ENCODE measurements at places on chromosomes 2 and 18.
A peak's percentile ranks its signal among the peaks of the same experiment; 100 is the strongest.

DNA sequence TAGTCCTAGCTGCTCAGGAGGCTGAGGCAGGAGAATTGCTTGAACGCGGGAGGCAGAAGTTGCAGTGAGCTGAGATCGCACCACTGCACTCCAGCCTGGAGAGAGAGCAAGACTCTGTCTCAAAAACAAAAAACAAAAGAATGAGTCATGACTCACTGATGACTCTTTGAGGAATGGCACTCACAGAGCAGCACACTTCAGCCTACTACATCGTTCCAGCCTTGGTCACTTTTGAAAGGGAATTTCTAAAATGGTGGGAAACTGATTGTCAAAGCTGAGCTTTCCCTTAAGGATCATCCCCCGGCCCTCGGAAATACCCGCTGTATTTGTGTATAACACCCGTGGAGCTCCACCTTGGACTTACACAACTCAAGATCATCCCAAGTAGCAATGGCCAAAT lies 217.3 kb upstream of the HS6ST1 start:
- DNase-seq = no peak

DNA sequence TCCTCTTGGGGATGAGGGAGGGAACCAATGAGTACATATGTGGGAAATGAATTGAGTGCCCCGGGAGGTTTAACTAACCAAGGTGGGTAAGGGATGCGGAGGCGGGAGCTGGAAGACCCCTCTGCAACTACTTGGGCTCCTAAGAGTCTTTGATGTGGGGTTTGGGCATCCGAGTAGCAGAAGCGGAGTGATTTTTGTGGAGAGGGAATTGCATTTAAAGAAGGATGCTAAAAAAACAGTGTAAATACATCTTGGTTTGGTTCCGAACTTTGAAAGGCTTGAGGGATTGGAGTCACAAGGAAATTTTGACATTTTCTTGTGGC lies 215.7 kb downstream of the MCFD2 start:
- peak; percentile 32 for DNase-seq

DNA sequence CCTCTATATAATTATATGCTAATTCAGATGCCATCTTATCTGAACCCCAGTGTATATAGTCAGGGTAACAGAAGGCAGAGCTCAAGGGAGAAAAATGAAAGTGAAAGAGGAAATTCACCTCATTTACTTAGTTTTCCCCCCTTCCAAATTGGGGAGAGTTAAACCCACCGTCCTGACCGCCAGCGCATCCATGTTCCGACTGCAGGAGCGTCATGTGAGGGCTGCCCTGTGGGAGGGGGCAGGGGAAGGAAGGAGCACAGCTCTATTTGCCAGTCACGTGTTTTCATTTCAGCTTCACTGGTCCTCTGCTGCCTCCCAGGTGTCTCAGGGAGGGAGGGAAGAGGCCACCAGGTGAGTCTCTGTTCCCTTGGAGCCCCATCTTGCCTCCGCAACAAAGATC lies 13.2 kb downstream of the CNNM4 start:
- DNase-seq = peak; percentile 23

DNA sequence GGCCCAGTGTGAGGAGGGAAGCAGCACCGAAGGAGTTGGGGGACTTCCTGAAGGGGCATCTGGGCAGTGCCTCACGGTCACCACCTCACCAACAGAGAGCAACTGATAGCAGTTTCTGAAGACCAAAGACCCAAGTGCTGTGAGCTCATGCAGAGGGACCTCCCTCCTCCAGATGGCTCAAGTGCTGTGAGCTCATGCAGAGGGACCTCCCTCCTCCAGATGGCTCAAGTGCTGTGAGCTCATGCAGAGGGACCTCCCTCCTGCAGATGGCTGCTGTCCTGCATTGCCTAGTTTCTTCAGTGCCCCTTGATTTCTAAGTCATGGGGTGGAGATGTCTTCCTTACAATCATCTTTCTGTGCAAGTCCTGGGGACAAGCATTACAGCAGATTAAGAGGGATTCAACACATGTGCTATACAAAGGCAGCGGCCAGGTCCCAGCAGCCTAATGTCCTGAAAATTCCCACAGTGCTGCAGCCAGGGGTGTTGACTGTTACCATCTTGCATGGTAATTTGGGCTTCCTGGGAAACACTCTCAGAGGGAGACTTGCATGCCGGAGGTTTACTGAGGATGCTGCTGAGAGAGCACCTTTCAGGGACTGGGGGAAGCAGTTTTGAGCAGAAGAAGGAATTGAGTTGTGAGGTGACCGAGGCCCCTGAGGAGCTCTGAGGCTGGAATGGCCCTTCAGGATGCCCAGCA lies 409.3 kb downstream of the GALR1 start:
- no peak for DNase-seq

DNA sequence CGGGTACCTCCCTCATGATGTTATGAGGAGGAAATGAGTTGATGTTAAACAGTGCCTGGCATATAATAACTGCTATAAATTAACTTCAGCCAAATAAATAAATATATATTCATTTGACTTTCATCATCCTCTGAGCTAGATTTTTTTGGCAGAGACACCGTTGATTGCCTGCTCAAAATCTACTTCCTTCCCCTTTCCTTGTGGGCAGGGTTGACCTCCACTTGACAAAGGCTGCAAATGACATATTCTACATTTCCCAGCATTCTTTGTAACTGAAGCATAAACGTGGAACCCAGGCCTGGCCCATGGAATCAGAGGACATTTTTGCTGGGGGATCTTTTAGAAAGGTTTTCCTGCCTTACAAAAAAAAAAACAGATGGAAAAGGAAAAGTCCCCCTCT lies 177.8 kb downstream of the TXNL1 start:
- DNase-seq = no peak

DNA sequence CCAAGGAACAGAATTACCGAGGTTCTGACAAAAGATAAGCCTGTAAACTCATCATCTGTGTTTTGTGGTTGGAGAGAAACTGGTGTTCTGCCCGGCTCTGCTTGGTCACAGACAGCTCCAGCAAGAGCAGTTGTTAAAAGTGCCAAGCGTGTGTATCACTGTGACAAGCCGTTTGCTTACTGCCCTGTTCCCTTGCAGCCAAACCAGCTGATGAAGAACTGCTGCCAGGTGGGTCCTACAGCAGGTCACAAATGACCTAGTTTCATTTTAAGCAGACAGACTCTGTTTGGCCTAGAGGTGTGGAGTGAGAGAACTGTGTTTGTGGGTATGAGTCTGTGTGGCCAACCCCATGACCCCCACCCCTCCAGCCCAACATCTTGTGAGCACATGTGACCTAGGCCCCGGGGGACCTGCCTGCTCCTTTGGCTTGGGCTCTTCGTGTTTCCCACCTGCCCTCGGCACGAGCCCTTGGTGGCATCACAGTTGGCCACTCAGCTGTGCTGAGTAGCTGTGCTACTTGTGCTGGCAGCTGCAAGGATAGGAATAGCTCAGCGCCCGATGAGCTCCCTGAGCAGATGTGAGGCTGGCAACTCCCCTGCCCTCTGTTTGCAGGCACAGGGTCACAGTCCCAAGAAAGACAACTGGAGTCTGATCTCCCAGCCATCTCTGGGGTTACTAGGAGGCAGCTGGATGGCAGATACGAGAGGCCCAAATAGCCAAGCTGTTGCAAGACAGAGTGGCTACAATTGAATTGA lies 9.7 kb downstream of the OXER1 start:
- no peak for DNase-seq

GRCh38 chr2:217218269-217219163 lies 358.7 kb upstream of the TNP1 start:
- no peak for DNase-seq

DNA sequence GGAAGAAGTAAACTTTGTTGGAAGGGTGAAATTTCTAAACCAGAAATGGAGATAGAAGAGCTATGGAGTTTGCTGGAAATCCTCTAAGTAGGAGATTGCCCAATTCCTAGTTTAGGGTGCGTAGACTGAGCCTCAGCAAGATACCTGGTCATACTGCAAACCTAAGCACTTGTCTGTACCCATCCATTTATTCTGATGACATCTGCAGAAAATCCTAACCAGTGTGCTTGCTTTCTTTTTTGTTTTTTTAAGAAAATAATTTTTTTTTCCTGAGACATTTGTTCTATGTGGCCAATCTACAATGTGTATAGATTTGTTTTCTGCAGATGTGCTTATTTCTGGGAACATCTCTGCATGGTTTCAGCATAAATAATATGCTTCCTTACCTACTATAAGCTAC lies 144.7 kb downstream of the LYPD6B start:
- no peak for DNase-seq

DNA sequence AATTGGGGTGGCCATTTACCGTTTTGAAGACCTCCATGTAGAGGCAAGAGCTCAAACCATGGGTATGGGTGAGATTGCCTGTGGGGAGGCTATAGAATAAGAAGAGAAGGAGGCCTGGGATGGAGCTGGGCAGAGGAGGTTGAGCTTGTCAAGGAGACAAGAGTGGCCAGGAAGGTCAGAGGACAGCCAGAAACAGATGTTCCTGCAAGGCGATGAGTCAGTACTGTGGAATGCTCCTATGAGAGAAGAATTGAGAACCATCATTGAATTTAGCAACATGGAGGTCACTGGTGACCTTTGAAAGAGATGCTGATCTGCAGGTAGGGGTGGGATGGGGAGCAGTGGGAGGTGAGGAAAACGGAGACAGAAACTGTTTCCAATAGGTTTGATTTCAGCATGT lies 3.5 kb downstream of the ACSL3 start:
- DNase-seq = no peak

- no peak for DNase-seq
Observed at GRCh38 chr2:151067658-151068369, 193.8 kb downstream of the RBM43 start.

GRCh38 chr18:62327977-62328376 lies 2.9 kb downstream of the TNFRSF11A start:
- DNase-seq = no peak

DNA sequence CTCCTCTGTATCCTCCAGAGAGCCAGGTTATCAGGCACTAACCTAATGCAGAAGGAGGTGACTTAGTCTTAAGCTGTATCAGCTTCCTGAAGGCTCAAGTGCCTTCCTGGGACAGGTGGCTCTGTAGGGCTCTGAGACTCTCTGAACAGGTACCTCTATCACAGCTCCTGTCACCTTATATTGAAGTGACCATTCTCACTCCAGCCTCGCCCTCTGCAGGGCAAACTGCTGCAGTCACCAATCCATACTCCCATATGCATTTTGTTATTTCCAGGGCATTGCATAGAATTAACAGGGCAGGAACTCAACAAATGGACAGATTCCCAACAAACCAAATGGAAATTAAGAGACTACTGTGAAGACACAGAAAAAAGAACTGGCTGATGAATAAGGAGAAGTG lies 203.0 kb upstream of the REV1 start:
- no peak for DNase-seq

- DNase-seq = peak; percentile 66
Observed at GRCh38 chr2:189674374-189675112, at the start of gene ANKAR. Gene ANKAR (plus strand): TSS chr2:189674670. CDS start chr2:189676491, 1,821 bp downstream.

DNA sequence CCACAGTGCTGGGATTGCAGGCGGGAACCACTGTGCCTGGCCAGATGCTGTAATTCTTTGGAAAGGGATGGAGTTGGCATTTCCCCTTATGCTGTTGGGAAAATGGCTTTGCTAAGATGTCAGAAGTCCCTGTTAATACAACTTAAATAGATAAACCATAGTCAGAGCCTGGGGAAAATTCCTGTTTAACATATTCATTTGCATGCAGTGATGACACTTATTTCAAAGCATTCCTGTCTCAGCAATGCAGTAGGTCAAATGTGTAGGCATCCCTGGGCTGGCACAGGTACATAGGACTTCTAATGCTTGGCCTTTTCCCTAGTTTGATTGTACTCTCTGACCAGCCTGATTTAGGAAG lies 38.6 kb downstream of the RAMP1 start:
- no peak for DNase-seq

DNA sequence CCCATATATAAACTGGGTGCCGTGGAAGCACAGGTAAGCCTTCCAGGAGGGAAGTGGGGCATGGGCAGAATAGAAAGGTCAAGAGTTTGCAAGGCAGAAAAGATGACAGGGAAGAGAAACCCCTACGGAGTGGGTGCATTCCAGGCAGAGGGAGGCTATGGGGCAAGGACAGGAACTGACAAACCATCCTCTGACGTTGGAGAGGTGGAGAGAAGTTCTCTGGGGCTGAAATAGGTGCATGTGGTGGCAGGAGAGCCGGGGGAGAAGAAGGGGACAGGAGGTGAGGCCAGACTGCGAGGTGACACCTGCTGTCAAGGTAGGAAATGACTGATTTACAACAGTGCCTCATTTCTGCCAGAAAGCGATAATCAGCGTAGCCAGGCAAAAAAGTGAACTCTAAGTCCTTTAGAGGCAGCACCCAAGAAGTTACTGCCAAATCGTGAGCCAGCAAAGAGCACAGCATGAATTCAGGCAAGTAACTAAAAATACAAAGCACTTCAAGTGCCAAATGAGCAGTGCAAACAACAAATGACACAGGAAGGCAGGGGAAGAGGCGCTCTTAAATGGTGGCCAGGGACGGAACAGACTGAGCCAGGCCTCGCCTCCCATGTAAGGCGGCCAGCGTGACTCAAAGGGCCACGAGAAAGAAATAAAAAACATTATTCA lies 113.3 kb upstream of the ACVR1C start:
- no peak for DNase-seq

- no peak for DNase-seq
Observed at GRCh38 chr2:26384183-26384582, 17.5 kb upstream of the DRC1 start.

DNA sequence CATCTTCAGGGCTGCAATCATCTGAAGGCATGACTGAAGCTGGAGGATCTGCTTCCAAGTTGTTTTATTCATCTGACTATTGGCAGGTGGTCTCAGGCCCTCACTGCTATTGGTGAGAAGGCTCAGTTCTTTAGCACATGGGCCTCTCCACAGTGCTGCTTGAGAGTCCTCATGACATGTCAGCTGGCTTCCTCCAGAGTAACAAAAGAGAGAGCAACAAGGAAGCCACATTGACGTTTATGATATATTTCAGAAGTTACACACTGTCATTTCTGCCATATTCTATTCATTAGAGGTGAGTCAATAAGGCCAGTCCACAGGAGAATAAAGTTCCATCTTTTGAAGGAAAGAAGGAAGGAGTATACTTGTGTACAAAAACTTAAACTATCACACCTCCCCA lies 7.9 kb upstream of the SIGLEC15 start:
- DNase-seq = no peak

DNA sequence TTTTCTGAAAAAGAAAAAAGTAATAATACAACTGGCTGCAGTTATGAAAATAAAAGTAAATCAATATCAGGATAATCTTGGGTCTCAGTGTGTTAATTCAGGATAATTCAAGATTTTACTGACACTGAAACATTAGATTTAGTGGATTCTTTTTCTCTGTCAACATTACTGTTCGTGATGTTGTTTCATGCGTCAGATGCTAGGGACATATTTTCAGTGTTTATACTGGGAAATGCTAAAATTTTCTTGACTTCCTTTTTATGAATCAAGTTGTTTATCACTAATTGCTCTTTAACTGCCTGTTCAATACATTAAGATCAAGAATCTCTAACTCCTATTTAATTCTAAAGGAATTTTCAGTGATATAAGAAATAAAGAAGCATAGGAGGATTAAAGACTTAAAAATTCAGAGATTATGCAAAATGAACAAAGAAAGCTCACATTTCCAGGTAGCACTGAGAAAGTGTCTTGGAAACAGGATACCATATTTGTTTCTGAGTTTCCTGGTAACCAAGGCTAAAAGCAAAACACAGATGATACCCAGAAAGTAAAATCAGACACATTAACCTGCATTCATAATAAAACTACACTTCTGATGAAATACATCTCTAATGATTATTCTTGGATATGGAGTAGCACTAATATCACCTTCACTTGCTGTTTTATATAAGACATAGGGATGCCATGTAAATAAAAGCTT lies 174.0 kb downstream of the ARL4C start:
- DNase-seq = no peak

GRCh38 chr2:64963719-64964118 lies 25.5 kb upstream of the SLC1A4 start:
- DNase-seq = no peak
